Stimulated activated naive CD4-positive, alpha-beta T cell treated with Interleukin-2 at 50 U/mL for 16 hours (primary cell): ENCODE measurements at places on chromosomes 5 and 9.

GRCh38 chr5:40559306-40559705 is 120.4 kb upstream of the PTGER4 start:
- DNase-seq, result no peak

DNA sequence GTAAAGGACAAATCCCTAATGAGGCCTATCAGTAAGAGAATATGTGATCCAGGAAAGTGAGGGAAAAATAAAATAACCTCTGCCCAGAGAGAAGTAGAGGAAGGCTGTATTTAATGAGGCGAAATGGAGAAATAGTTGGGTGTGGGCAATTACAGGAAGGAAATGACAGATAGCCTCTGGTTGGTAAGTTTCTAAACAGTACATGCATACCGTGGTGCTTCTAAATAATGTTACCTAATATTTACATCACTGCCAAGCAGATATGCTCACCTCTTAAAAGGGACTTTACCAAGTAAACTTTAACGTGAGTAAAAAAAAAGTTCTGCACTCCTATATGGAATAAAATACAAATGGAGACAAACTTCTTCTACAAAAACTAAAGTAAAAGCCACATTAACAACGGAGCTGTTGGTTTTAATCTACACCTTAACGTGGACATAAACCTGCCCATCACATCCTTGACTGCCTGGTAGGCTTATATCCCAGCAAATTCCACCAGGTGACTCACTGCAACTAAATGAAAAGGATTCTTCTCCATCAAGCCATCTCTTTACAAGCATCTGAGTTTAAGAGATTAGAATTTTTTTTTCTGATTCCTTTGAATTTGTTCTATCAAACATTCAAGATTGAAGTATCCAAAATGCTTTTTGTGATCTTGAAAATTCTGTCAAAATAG is 12.4 kb downstream of the NFIL3 start:
- DNase-seq, result no peak

- no peak for DNase-seq
These were observed 59.5 kb downstream of the OLFM1 start for GRCh38 chr9:135146766-135147473.

GRCh38 chr5:6402939-6403338 is 24.6 kb upstream of the MED10 start:
- DNase-seq, result no peak

DNA sequence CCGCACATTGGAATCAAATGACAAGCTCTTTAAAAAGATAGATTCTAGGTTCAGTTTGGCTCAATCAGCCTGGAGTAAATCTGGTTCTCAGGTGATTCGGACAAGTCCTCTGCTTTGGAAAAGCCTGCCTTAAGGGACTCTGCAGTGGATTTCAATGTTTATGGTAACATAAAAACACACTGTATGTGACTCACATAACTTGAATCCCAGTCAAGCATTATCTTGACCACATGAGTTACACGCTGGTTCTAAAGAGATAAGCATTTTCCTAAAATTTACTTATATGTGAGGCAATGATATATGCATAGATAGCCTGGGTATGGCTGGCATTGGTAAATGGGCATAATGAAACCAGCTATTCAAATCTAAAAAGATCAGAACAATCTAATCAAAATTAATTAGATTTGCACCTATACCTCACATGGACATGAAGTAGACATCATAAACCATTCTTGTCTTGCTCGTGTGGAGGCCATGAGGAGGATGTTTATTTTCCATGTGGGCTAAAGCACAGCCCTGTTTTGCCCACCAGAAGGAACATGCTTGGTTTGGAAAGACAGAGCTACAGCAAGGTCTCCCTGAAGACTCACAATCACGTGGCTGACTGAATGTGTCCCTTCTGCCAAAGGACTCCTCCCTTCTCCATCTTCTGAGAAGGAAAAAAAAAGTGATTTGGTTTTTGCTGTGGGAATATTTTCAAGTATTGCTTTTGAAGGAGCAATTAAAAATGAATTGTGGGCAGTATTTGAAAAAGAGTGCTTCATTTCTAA is 351.7 kb downstream of the DIRAS2 start:
- no peak for DNase-seq

- no peak for DNase-seq
These were observed 632.6 kb upstream of the COX7C start for GRCh38 chr5:85985167-85985566.

- no peak for DNase-seq
These were observed 7.6 kb downstream of the ITK start for GRCh38 chr5:157188270-157188669.

GRCh38 chr5:103847060-103847459 is 284.5 kb upstream of the NUDT12 start:
- DNase-seq, result no peak

- DNase-seq, result no peak
These were observed 18.8 kb downstream of the UBE2R2 start for GRCh38 chr9:33835625-33836260.

- DNase-seq, result no peak
These were observed 72.5 kb upstream of the SMIM23 start for GRCh38 chr5:171713152-171713551.

GRCh38 chr5:78927657-78928282 is 57.3 kb downstream of the ARSB start:
- no peak for DNase-seq

DNA sequence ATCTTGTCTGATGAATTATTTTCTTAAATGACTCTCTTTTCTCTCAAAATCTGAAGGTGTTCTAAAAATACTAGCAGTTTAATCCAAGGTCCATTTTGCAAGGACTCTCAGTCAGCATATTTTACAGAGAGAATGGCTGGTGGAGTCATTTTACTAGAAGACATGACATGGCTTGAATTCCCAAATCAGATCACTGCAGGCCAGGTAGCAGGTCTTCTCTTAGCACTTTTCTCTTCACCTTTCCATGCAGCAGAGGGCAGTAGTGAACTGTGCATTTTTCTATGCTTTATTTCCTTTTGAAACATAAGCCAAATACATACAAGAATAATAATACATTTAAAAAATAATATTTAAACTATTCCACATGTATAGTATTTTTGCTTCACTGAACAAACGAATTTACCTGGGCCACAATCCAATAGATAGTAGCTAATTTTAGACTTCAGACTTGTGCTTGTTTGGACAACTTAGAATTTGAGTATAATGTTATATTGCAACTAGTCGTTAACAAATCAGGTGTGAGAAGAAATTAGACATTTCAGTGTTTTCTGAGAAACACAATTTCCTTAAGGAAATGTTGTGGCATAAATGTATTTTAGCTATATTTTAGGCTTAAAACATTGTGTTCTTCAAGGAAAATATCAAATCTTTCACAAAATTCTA is 289.4 kb upstream of the DAB2 start:
- peak; percentile 10 for DNase-seq

GRCh38 chr9:89592213-89592815 is 12.5 kb upstream of the GADD45G start:
- no peak for DNase-seq

- DNase-seq, result no peak
These were observed 145.7 kb upstream of the DAB2 start for GRCh38 chr5:39570403-39571027.

- DNase-seq, result no peak
These were observed 72.7 kb downstream of the EPB41L4B start for GRCh38 chr9:109248133-109248581.

GRCh38 chr5:15966651-15967050 is 212.9 kb downstream of the MARCHF11 start:
- no peak for DNase-seq

GRCh38 chr5:171984748-171985419 is 21.6 kb downstream of the FBXW11 start:
- peak; percentile 39 for DNase-seq

DNA sequence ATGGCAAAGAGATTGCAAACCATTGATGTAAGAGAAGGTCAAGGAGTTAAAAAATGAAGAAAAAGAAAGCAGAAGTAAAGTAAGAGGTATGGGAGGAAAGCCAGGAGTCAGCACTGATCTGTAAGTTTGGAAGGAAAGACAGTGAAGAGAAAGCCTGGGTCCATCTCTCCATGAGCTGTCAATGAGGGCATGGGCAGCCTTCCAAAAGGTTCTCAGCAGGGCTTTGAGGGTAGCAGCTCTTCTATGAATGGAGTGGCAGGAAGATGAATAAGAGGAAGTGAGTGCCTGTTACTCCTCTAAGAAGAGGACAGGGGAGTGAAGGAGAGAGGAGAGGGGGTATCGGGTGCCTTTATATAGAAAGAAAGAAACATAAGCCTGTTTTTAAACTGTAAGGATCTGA is 97.1 kb downstream of the ADCY2 start:
- no peak for DNase-seq

DNA sequence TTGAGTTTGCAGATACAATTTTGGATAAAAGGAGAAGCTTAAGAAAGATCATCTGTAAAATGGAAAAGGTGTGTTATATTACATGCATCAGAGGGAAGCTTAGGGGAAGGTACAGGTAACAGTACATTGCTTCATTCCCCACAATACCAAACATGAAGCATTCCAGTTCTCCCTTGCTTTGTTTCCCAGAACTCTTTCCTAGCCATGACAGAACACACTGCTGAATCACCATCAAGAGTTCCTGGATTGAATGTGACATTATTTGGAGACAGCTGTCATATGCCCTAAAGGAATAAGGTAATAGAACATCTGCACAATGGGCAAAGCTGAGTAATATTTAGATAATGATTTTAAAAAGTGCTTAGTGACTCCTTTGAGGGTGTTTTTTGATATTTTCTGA is 303.5 kb upstream of the ST8SIA4 start:
- no peak for DNase-seq

- DNase-seq, result no peak
These were observed 899.2 kb upstream of the WWC1 start for GRCh38 chr5:167392240-167392639.

- DNase-seq, result no peak
These were observed 31.4 kb upstream of the LPCAT1 start for GRCh38 chr5:1555011-1555807.

GRCh38 chr9:75333624-75334023 is 245.3 kb downstream of the OSTF1 start:
- DNase-seq, result no peak

DNA sequence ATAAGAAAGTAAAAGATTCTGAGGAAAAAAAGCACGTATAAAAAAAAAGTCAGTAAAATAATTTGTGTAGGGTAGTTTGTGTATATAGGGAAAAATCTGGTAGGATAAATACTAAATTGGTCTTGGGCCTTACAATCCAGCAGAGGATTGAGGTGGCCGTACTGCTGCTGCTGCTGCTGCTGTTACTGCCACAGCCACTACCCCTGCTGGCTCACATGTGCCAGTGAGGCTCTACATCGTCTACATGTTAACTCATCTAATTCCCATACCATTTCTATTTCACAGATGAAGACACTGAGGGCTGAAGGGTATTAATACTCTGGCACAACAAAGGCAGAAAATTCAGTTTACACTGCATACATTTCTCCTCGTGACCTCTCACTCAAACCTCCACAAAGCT is 928.5 kb downstream of the TLE4 start:
- no peak for DNase-seq

- DNase-seq, result no peak
These were observed 18.3 kb downstream of the AKNA start for GRCh38 chr9:114369216-114370130.

DNA sequence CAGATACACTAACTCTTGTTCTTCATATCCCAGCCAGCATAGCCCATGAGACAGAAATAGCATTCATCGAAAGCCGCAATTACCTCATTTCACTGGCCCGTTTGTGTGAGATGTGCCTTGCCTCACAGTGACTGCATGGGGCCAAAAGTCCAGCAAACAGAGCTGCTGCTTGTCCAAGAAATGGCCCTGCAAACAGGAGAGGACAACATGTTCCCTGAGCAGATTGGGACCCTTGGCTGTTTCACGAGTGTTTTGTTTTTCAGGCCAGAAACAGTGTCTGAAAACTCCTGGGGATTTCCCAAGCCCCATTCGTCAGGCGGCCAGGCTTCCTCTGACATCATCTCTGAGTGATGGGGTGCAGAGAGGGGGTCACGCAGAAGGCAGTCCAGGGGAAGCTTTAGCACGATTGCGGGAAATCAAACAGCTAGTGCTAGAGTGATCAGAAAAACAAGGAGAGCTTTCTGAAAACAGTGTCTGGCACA is 503.6 kb upstream of the PAPPA start:
- no peak for DNase-seq

DNA sequence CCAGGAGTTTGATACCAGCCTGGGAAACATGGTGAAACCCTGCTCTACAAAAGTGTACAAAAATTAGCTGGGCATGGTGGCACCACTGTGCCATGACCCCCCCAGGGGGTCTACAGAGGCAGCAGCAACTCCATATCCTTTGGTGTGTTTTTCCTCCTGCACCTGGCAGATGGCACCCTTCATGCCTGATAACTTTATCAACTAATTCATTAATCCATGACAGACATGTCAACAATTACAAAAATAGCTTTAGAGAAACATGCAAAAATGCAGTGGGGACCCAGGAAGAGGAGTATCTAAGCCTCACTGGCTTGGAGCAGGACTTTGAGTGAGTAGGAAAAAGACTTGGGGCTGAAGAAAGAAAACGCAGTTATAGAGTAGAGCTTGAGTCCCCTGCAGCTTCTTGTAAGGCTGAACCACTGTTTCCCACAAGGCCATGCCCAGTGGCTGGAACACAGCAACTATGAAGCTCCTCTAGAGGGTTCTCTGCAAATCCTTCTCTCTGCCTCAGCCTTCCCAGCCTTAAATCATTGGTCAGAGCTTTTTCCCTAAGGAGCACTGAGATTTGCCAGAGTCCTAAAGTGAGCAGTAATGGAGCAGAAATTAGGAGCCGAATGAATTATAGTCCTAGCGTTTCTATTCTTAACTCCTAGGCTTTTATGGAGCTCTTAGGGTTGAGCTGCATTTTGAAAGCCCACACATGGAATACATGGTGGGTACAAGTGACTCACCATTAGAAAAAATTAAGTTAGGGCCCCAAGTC is 25.5 kb upstream of the B4GALT1 start:
- DNase-seq, result no peak

GRCh38 chr9:14466828-14467227 is 152.9 kb upstream of the NFIB start:
- DNase-seq, result no peak

DNA sequence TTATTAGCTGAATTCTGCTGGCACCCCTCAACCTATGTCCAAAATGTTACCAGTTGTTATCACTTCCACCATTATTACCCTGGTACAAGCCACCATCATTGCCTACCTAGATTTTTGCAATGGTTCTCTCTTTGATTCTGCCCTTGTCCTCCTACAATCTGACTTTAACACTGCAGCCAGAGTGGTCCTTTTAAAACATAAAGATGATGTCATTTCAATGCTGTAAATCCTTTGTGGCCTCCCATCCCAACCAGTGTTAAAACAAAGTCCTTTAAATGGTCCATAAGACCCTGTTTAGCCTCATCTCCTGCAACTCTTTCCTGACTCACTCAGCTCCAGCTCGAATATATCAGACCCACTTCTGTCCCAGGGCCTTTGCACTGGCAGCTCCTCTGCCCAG is 54.9 kb upstream of the FSTL4 start:
- no peak for DNase-seq

DNA sequence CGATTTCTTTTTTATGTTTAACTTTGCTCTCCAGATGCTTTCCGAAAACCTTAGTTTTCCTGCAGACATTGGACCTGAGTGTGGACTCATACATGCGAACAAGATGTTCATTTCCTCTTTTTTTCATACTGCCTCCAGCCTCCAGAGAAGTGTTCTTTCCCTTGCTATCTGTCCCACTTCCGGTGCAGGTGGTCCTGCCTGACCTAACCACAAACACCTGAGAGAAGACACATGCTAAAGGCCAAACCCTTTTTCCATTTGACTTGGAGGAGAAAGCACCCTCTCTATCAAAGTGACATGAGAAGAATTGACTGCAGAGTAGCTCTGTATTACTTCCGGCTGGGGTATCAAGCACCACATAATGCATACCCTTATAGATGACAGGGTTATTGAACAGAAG is 334.0 kb downstream of the ARHGEF28 start:
- no peak for DNase-seq
